Progenitor cell of endocrine pancreas (in vitro differentiated cells): ENCODE measurements at places on chromosomes 6 and 20.
A peak's percentile ranks its signal among the peaks of the same experiment; 100 is the strongest.

DNA sequence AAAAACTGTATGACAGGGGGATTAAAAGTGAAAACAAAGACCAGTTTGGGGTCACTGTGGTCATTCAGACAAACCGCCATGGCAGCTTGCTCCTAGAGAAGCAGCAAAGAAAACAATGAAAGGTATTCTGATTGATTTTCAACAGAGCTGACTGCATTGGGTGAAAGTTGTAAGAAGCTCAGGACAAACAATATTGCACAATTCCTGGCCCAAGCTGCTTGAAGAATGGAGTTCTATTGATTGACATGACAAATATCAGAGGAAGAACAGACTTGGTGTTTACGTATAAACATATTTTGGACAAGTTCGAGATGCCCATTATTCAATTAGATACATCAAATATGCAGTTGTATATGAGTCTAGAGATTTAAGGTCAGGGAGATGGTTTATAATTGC lies 62.0 kb downstream of the TRIM38 start:
- no peak for DNase-seq

DNA sequence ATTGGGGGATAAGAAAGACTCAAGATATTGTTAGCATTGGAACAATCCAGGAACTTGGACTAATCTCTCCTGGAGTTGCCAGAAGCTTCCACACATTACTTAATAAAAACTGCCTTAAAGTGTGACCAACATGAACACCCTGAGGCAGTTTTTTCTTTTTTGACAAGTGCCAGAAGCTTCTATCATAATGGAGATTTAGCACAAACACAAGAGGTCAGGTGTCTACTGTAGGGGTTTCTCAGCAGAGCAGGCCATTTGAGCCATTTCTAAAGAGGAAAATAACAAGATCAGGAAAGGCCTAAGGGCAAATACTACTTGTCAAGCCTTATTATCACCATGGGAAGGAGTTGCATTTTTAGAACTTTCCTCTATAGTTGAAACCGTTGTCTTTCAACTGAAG lies 361.5 kb downstream of the EPM2A start:
- DNase-seq, result no peak

GRCh38 chr6:21500314-21501020 lies 93.1 kb upstream of the SOX4 start:
- no peak for DNase-seq

- no peak for DNase-seq
Measured at GRCh38 chr6:81233990-81234389, 518.5 kb downstream of the TENT5A start.

- no peak for DNase-seq
Measured at GRCh38 chr20:58817748-58818147, 33.0 kb downstream of the GNAS-AS1 start.

DNA sequence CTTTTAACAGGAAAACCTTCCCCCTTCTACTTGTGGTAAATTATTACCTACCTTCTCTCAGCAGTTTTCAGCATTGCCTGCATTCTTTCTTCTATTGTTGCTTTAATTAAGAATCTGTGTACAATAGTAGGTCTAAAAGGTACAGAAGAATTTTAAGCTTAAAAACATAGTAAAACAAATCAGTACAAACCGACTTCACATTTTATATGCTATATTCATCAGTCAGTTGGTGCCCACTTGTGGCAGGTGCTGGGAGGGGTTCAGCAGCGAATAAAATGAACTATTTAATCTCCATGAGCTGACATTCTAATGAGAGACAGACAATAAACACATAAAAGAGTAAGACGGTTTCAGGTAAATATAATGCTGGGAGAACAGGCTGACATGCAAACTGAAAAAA lies 73.4 kb upstream of the FBXO30 start:
- DNase-seq, result no peak

- DNase-seq, result no peak
Measured at GRCh38 chr6:79684876-79685275, 53.7 kb downstream of the SH3BGRL2 start.

DNA sequence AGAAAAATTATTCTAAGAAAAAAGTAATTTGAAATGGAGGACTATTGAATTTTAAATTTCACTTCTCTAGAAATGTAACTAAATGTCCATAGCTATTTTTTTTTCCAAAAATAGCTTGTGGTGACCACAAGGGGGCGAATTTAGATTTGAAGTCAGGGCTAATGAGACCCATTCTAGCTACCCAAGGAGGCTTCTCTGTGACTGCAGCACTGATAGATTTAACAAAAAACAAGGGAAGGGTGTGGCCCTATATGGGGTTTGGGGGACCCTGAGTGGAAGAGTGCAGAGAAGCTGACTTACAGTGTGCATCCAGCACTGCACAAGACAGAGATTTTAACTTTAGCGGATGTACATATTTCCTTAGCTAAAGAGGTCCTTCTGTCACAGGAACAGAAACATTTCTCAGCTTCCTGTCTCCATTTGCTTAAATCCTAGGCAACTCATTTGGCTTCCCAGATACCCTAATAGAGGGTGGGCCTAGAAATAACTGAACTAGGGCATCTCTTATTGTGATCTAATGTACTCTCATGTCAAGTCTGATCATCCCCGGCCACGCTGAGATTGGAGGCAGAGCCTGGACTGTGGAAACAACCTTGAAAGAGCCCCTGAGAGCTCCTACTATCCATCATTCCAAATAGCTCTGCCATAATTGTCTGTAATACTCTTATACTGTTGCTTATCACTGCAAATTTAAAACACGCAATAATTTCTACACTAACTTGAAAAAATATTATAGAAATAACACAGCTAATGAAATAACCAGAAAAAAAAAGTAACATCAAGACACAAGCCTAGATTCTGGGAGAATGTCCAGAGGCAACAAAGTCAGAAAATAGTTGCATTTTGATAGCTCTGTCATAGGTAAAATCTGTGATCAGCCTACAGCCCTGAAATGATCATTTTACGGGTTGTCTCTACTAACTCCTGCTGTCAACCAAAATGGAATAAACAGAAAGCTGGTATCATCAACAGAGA lies 93.6 kb downstream of the SNAP91 start:
- DNase-seq, result no peak

DNA sequence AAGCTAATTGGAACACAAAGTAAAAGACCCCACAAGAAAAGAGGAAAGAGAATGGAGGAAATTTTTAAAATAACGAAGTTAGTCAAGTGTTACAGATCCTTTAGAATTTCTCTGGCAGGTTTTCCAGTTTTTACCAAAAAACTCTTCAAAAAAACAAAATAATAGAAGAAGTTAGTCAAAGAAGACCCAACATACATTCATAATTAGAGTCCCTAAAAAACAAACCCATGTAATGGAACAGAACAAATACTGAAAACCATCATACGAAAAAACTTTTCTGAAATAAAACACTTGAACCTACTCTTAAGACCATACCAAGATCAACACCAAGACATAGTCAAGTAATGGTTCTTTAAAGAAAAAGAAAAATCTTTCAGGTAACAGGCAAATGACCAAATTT lies 31.6 kb downstream of the RANBP9 start:
- DNase-seq, result no peak

- DNase-seq, result no peak
Measured at GRCh38 chr6:100554228-100554627, 89.5 kb upstream of the SIM1 start.

- DNase-seq, result no peak
Measured at GRCh38 chr20:11838076-11838636, 79.5 kb upstream of the BTBD3 start.

GRCh38 chr20:47740862-47741184 lies 44.5 kb downstream of the SULF2 start:
- no peak for DNase-seq

DNA sequence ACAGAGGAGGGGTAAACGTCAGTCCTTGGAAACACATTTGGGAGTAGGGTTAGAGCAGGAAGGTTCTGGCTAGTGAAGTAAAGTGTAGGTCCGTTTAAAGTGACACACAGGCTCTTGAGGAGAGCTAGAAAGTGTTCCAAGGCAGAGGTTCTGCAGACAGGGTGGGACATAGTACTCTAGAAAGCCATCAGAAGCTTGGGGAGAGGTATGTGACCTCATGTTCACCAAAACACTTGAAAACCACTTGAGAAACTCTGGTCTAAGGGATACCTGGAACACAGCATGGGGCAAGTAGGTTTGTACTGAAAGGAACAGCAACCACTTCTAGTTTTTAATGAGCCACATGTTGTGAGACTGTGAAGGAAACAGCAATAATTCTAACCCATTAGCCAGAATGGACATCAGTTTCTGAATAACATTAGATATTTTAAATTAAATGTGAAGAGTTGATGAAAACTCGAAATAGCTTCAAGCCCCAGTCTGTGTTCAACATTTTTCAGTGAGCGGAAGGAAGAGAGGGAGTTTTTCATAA lies 49.0 kb downstream of the SOBP start:
- DNase-seq, result no peak

DNA sequence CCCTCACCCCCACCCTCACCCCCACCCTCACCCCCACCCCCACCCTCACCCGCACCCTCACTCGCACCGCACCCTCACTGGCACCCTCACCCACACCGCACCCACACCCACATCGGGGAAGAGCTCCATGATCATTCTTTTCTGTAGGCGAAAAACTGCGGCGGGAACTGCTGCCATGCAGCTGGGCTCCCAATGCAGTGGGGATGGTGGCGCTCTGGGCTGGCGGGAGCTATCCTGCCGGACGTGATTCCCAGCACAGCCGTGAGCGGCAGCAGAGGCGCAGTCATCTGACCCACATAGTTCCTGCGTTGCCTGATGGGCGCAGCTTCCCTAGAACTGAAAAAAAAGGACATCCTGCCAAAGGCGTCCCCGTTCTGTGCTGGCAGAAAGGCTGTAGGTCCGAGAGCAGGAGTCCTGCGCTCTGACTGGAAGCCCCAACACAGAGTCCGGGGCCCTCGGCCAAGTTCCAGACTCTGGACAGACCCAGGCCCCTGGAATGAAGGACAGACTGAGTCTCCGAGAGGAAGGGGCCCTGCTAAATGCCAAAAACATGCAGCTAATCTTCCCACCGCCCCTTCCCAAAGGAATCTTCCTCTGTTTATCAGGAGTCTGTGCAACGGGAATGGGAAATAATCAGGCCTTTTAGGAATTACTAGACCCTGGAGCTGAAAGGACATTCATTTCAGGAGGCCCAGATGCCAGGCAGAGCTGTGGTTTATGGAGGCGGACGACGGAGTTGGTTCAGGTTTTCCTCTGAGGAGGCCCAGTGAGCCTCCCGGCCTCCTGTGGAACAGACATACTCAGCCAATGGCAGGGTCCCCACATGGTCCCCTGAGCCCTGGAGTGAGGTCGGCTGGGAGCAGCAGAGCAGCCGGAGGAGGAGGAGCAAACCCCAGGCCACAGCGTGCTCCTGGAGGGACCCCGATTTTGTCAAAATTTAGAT lies 14.1 kb upstream of the TCFL5 start:
- peak; percentile 62 for DNase-seq

DNA sequence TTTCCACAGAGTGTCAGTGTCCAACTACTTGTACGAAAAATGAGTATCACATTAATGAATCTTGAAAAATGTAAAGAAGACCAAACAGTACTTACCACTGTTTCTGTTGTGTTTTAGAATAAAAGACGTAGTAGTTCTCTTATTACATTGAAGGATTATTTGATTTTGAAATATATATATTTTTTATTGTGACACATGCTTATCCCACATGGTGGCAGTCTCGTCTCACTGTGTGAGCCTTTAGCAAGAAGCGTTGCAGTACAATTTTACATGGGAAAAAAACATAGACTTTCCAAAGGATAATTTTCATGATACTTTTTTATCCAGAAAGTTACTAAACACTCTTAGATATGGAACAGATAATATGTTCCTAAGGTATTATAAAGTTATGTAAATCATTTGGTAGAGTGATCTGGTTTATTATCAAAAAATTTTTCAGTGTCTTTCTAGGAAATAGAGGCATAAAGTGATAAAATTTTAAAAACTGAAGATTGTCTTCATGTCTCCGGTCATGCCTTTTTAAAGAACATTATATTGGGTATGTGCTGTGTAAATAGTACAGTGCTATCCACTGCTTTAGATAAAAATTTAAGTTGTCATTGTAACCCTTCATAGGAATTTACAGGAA lies 117.5 kb upstream of the SAMD5 start:
- DNase-seq, result no peak

- no peak for DNase-seq
Measured at GRCh38 chr20:25697132-25697446, 436 bp upstream of the ZNF337 start.

GRCh38 chr20:17799575-17800227 lies 99.9 kb downstream of the BANF2 start:
- no peak for DNase-seq

DNA sequence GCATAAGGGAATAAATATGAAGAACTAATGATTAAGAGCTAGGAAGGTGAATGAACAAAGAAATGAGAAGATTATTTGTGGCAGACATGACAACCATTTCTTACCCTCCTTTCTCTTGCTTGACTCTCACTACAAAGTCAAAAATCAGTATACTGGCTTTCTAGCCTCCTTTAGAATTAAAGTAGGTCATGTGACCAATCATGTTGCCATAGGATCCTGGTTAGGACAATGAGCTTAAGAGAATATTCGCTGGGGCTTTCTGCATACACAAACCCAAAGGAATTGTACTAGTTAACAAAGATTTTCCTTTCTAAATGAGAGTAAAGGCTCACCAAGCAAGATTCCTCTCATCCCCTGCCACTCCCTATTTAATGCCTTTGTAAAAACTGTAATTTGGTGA lies 76.0 kb upstream of the ID4 start:
- no peak for DNase-seq

DNA sequence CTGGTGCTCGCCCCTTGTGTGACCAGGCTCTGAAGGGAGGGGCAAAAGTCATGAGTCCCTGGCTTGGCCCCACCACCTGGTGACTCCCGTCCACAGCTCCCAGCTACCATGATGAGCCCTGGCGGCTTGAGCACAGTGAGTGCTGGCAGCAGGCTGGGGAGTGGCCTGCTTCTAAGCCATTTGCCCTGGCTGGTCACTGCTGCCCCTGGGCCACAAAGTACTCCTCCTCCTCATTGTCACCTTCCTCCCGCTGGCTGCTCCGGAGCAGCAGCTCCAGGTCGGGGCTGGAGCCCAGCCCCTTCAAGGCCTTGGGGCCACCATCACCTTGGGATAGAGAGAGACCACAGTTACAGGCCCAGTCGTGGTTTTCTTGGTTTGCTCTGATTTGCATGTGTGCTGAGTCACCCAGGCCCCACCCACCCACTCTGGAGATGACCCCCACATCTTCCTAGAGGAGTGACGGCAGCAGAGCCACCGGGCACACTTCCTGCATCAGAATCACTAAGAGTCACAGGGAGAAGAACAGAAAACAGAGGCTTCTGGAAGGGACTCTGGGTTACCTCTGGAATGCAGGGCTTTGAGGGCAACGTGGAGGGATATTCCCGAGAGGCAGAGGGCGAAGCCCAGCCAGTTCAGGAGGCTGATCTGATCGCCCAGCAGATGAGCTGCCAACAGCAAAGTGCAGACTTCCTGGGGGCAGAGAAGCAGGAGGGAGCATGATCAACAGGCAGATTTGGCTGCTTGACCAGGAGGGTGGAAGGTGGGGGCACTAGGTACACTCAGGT lies 42.1 kb upstream of the CDH22 start:
- no peak for DNase-seq
